ENCODE measurements at places on chromosomes 16 and 17. TPM values are rescaled to one million over a fixed set of nuclear protein-coding genes. Genes with fewer than 3 reads are reported as not detected.

DNA sequence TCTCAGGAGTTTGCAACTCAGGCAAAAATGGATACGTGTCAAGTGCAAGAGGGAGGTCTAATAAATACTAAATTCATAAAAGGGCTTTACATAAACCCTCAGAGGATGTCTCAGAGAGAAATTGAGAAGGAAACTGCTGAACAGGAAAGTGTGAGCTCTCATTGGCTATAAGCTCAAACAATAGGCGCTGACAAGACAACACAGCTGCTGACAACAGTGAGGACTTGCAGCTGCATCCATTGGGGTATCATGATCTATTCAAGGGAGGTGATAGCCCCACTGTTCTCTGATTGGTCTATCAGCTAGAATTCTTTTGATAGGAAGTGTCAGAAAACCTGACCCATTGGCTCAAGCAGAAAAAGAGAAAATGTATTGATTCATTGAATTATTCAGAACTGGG, 187.2 kb downstream of the CBLN1 start:
- H3K27ac ChIP-seq = no peak overlapping the region
- DNase-seq = no peak
- no peaks in the 10 kb centered on the region for H3K4me1 ChIP-seq

DNA sequence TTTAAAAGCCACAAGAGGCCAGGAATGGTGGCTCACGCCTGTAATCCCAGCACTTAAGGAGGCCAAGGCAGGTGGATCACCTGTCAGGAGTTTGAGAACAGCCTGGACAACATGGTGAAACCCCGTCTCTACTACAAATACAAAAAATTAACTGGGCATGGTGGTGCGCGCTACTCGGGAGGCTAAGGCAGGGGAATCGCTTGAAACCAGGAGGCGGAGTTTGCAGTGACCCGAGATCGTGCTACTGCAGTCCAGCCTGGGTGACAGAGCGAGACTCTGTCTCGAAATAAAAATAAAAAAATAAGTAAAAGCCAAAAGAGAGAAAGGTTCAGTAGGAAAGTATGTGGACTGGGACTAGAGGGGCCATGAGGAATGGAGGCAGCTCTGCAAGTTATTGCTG, 13.1 kb upstream of the ITGAL start:
- H3K27ac ChIP-seq = no peak overlapping the region
- H3K36me3 ChIP-seq = no peaks in the 10 kb centered on the region
- H3K4me3 ChIP-seq = no peak overlapping the region
- no peaks in the 10 kb centered on the region for H3K4me1 ChIP-seq
- no peaks in the 10 kb centered on the region for H3K27me3 ChIP-seq

The LGALS9C gene
- total RNA-seq = not detected

DNA sequence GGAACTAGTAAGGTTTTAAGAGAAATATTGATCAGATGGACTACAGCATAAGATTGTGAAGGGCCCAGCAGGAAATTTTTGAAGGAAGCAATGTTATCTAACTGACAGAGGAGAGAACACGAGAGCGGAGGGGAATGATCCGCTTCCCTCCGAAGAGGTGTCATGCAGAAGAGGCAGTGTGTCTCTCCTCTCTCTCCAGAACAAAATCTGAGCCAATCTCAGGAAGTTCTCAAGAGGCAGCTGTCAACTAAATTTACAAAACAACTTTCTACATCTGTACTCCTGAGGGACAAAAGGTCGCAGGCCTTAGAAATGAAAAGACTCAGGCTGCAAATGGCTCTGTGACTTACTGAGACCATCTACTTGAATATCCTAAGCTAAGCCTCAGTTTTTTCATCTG, 224.6 kb upstream of the CDH5 start:
- H3K27ac ChIP-seq = no peak overlapping the region
- no peak overlapping the region for H3K4me3 ChIP-seq
- DNase-seq = no peak
- H3K36me3 ChIP-seq = no peaks in the 10 kb centered on the region
- no peaks in the 10 kb centered on the region for H3K4me1 ChIP-seq

The PRSS21 gene
- not detected for total RNA-seq

- H3K27ac ChIP-seq = no peak overlapping the region
- H3K4me3 ChIP-seq = no peak overlapping the region
- H3K4me1 ChIP-seq = no peaks in the 10 kb centered on the region
- no peaks in the 10 kb centered on the region for H3K27me3 ChIP-seq
- DNase-seq = peak; percentile 93
Observed at GRCh38 chr17:49880291-49881053, 32.6 kb upstream of the TAC4 start.

The CACNG5 gene
- not detected for total RNA-seq

The KRT12 gene
- total RNA-seq = not detected

DNA sequence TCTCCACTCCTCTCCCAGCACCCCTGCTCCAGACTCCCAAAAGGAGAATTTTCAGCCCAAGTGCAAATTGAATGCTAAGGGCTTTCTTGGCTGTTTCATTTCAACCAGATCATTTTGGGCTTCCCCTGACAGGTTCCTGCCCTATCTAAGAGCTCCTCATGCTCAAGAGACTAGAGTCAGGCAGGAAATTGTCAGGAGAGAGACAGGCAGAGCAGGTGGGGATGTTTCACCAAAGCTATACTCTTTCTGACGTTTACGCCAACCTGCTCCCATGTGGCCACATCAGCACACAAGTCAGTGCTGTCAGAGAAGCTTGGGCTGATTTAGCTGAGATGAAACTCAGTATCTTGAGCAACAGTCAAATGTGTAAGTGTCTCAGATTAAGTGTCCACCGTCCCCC, 31.4 kb downstream of the HIC1 start:
- H3K27me3 ChIP-seq = no peaks in the 10 kb centered on the region
- no peak overlapping the region for H3K4me3 ChIP-seq
- H3K27ac ChIP-seq = no peak overlapping the region
- H3K4me1 ChIP-seq = no peaks in the 10 kb centered on the region
- H3K36me3 ChIP-seq = peaks cover 1% of the 10 kb centered on the region
- DNase-seq = no peak

- no peaks in the 10 kb centered on the region for H3K27me3 ChIP-seq
- H3K27ac ChIP-seq = no peak overlapping the region
- H3K36me3 ChIP-seq = no peaks in the 10 kb centered on the region
- H3K4me1 ChIP-seq = no peaks in the 10 kb centered on the region
Observed at GRCh38 chr16:67236563-67237395, 9.8 kb downstream of the TMEM208 start.

The EDC4 gene
- 53.2 TPM for total RNA-seq

GRCh38 chr17:50194140-50194933, 7.1 kb downstream of the COL1A1 start:
- H3K27ac ChIP-seq = peak overlapping the region; percentile 37
- H3K4me3 ChIP-seq = no peak overlapping the region
- H3K36me3 ChIP-seq = peaks cover 10% of the 10 kb centered on the region
- no peaks in the 10 kb centered on the region for H3K27me3 ChIP-seq
- H3K4me1 ChIP-seq = no peaks in the 10 kb centered on the region
- peak; percentile 64 for DNase-seq

The MT4 gene
- total RNA-seq = not detected

DNA sequence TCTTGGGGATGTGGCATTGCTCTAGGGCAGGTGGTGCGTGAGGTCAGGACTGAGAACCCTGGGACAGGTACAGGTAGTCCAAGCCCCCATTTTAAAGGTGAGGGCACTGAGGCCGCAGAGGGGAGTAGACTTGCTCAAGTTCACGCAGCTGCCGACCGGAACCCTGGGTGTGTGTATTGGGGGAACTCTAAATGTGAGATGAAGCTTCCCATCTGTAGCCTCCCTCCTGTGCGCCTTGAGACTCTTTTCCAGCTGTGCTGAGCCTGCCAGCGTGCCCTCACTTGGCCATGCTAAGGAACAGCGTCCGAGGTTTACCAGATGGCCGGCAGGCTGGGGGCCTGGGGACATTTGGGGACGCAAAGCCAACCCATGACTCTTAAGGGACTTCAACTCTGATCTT, 79.0 kb upstream of the CDC42EP4 start:
- DNase-seq = peak; percentile 62
- no peaks in the 10 kb centered on the region for H3K36me3 ChIP-seq
- no peaks in the 10 kb centered on the region for H3K27me3 ChIP-seq
- H3K27ac ChIP-seq = no peak overlapping the region

The NACA2 gene
- not detected for total RNA-seq

DNA sequence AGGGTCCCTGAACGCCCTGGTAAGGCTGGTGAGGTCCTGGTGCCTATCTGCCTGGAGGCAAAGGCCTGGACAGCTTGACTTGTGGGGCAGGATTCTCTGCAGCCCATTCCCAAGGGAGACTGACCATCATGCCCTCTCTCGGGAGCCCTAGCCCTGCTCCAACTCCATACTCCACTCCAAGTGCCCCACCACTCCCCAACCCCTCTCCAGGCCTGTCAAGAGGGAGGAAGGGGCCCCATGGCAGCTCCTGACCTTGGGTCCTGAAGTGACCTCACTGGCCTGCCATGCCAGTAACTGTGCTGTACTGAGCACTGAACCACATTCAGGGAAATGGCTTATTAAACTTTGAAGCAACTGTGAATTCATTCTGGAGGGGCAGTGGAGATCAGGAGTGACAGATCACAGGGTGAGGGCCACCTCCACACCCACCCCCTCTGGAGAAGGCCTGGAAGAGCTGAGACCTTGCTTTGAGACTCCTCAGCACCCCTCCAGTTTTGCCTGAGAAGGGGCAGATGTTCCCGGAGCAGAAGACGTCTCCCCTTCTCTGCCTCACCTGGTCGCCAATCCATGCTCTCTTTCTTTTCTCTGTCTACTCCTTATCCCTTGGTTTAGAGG, 23.5 kb upstream of the BEAN1 start:
- H3K4me1 ChIP-seq = no peaks in the 10 kb centered on the region
- no peaks in the 10 kb centered on the region for H3K36me3 ChIP-seq
- H3K4me3 ChIP-seq = no peak overlapping the region
- H3K27me3 ChIP-seq = no peaks in the 10 kb centered on the region
- no peak overlapping the region for H3K27ac ChIP-seq
- DNase-seq = no peak

- peaks cover 2% of the 10 kb centered on the region for H3K27me3 ChIP-seq
- no peaks in the 10 kb centered on the region for H3K36me3 ChIP-seq
- H3K4me1 ChIP-seq = no peaks in the 10 kb centered on the region
- no peak overlapping the region for H3K27ac ChIP-seq
- no peak overlapping the region for H3K4me3 ChIP-seq
Observed at GRCh38 chr17:48299760-48300159, 130.3 kb downstream of the SKAP1 start.

GRCh38 chr17:46100590-46100989, 92.6 kb downstream of the KANSL1 start:
- no peaks in the 10 kb centered on the region for H3K36me3 ChIP-seq
- no peaks in the 10 kb centered on the region for H3K27me3 ChIP-seq
- no peak for DNase-seq
- no peak overlapping the region for H3K4me3 ChIP-seq

GRCh38 chr17:27601975-27602302, 29.0 kb upstream of the LGALS9 start:
- no peak overlapping the region for H3K4me3 ChIP-seq
- peaks cover 3% of the 10 kb centered on the region for H3K36me3 ChIP-seq
- H3K27me3 ChIP-seq = no peaks in the 10 kb centered on the region
- H3K4me1 ChIP-seq = no peaks in the 10 kb centered on the region
- H3K27ac ChIP-seq = no peak overlapping the region

DNA sequence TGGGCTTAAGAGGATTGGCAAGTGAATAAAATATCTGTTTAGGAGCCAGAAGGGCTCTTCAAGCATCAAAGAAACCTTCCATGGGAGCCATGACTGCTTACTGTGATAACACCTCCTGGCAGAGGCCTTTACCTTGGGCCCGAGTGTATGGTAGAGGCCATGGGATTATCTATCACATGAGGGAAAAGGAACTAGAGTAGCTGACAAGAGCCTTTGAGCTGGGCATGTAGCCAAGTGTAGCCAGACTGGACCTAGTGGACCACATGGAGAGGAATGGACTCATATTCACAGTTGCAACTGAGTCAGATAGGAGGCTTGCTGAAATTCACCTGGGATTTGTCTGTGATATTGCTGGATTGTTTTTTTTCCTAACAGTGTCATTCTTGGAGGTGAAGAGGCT, 276.0 kb upstream of the ZFHX3 start:
- no peaks in the 10 kb centered on the region for H3K36me3 ChIP-seq
- H3K4me3 ChIP-seq = no peak overlapping the region
- DNase-seq = peak; percentile 71
- H3K27me3 ChIP-seq = no peaks in the 10 kb centered on the region
- no peaks in the 10 kb centered on the region for H3K4me1 ChIP-seq
